ENCODE measurements at places on chromosomes 2 and 18. TPM values are rescaled to one million over a fixed set of nuclear protein-coding genes. Genes with fewer than 3 reads are reported as not detected.

HTR2B gene
- polyA plus RNA-seq = 0.08 TPM

SP5 gene
- 0.13 TPM for polyA plus RNA-seq

XDH gene
- polyA plus RNA-seq = 0.03 TPM

AQP12B gene
- polyA plus RNA-seq = not detected

APOB gene
- 0.04 TPM for polyA plus RNA-seq

UPP2 gene
- not detected for polyA plus RNA-seq

DNA sequence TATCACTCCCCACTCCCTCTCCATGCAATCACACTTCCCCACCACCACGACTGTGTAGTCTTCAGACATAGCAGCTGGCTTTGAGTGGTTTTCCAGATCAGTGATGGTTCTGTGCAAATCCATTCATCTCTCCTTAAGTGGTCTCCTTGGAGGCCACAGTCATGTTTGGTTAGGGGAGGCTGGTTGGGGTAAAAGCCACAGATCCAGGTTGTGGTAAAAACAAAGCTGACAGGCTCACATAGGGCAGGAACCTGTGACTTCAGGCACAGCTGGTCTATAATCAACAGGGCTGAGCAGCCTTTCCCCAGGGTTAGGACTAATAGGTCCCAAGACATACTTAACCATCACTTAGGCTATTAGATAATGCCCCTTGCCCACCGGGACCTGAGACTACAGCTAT is 46.2 kb upstream of the FZD7 start:
- no peak for DNase-seq

DNA sequence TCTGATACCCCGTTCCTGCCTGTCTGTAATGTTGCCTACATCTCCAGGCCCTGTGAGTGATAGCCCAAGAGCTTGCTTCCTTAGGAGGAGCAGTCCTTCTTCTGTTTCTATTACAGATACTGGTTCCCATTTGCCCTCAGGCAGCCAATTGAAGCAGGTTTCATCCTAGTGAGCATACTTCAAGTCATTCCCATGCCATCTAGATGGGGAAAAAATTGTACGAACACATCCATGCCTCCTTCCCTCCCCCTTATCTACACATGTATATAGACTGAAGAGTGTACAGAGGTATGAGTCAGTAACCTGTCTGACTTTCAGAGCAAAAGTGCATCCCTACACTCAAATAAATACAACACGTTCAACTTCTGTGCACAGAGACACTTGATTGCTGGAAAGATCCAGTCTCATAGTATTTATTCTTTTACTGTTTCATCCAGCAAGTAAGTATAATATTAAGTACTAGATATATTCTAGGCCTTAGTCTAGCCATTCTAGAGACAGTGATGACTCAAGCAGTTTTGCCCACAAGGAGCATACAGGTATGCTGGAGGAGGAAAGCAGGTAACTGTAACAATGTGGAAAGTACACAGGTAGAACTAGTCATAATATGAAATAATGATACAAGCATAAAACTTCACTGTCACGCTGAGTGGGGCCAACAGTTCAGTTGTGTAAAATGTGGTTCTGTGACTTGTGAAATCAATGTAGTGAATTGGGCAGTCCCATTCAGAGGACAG is 153.4 kb downstream of the MGAT5 start:
- no peak for DNase-seq

DNA sequence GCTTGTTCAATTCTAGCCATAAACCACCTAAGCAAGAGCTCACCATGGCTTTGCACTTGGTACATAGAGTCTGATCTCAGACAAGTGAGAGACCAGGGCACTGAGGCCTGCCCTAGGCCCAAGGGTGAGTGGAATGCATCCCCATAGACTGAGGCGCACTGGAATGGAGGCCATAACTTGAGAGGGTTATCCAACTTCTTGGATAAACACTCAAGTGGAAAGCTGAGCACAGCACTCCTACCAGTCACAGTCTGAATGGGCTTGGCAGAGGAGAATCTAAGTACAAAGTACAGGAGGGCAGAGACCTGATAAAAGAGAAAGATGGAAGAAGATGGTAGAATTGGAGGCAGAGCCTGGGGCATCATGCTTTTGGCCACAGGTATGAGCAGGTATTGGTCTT is 30.4 kb upstream of the CASP10 start:
- no peak for DNase-seq

DNA sequence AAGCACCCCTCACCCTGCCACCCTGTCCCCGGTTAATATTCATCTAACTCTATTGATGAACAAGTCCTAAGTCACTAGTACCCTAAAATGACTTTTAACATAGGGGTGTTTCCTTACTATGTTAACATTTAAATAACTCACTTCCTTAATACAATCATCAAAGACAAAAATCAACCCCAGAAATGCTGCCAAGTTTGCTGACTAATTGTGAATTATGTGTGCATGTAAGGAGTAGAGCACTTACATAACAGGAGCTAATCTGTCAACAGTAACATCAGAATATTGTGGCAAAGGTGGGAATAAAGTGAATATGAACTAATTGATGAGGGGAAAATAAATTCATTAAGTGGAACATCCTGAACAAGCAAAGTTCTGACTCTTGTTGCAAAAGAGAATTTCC is 81.4 kb upstream of the ERBB4 start:
- no peak for DNase-seq

GRCh38 chr18:57951999-57952774 is 91.8 kb upstream of the NEDD4L start:
- DNase-seq = no peak

GRCh38 chr18:24584813-24585212 is 124.4 kb downstream of the HRH4 start:
- DNase-seq = no peak

DNA sequence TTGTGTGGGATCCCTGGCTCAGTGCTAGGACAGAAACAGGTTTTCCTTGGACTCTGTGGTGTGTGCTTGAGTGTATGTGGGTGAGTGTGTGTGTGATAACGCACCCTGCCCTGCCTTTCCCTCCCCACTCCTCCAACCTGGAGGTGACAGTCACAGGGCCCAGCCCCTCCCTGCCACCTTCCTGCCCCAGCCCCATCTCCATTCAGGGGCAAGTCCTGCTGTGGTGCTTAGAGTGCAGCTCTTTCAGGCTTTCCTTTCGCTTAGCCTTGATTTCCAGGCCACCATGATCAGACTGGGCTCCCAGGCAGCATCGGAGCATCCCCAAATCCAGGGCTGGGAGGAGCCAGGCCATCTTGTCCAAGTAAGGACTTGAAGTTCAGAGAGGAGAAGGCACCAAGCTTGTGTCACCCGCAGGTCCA is 185.2 kb downstream of the ZFP36L2 start:
- peak; percentile 34 for DNase-seq

GRCh38 chr2:235494716-235495372 is 1.0 kb downstream of the AGAP1 start:
- peak; percentile 44 for DNase-seq

DNA sequence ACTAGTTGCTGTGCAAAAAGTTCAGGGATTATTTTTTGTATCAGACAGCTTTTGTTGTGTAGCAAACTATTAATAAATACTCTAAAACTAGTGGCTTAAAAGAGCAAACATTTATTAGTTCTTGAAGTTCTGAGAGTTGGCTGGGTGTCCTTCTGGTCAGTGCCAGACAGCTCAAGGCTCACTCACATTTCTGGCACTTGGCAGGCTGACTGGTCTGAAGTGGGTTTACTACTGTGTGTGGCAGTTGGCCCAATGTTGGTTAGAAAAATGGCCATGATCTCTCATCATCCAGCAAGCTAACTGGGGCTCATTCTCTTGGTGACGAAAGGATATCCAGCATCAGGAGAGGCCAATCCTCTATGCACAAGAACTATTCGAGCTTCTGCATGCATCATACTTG is 71.4 kb upstream of the ZNF385B start:
- no peak for DNase-seq
